MG63 (cell line): ENCODE measurements at places on chromosomes 13 and 19. TPM values are rescaled to one million over a fixed set of nuclear protein-coding genes. Genes with fewer than 3 reads are reported as not detected.

TMEM59L gene
- total RNA-seq = 0.36 TPM in 1 of 2 replicates, not detected in the other

ZFR2 gene
- not detected in 2 replicates for total RNA-seq

ERICH4 gene
- total RNA-seq = not detected in 2 replicates

GPR12 gene
- total RNA-seq = not detected in 2 replicates

PODNL1 gene
- total RNA-seq = not detected in 2 replicates

GRCh38 chr13:24053519-24054251 lies 106.8 kb upstream of the SPATA13 start:
- peak; percentile 54 for DNase-seq

- no peak for DNase-seq
These were observed 8.2 kb downstream of the LONP1 start for GRCh38 chr19:5711713-5712161.

GRCh38 chr13:49404703-49405020 lies 39.2 kb downstream of the CAB39L start:
- no peak for DNase-seq

GRCh38 chr13:114334305-114335053 lies 20.2 kb downstream of the CHAMP1 start:
- no peak for DNase-seq

- DNase-seq = no peak
These were observed 34.9 kb upstream of the FLT1 start for GRCh38 chr13:28529836-28530235.

DNA sequence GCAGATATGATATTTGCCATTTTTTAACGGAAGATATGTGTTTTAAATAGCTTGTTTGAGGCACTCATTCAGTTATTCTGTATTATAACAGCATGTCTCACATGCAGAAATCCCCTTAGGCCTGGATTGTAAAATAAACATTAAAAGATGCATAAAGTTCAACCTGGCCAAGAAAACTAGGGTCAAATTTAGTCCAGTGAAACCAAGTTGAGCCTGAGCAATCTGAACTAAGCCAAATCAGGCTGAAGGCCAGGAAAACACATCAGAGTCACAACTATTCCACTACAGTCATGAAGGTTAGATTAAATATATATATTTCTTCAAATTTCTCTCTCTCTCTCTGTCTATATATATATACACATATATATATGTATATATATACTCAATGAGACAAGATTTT lies 504.8 kb downstream of the SLITRK1 start:
- peak; percentile 43 for DNase-seq

DNA sequence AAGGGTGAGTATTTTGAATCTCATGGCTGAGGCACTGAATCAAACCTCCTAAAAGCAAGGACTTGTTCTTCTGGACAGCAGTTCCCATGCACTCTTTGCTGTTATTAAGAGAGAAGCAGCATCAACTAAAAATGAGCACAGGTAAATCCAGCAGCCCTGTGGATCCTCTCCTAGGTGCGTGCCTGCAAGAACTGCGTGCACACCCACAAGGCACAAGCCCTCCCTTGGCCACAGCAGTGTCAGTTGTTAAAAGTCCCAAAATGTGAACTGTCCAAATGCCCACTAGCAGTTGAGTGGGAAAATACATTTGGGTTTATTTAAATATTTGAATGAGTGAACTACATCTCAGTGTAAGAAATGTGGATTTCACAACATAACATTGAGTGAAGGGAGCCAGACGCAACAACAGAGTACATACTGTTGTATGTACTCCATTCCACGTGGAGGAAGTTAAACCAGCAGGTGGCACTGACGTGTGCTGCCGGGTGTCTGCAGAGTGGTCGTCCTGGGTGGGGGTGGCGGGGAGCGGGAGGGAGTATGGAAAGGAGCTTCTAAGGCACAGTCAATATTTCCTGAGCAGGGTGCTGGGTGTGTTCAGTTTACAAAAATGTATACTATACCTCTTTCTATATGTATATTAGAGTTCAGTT lies 266.4 kb downstream of the NALCN start:
- DNase-seq = peak; percentile 45

DNA sequence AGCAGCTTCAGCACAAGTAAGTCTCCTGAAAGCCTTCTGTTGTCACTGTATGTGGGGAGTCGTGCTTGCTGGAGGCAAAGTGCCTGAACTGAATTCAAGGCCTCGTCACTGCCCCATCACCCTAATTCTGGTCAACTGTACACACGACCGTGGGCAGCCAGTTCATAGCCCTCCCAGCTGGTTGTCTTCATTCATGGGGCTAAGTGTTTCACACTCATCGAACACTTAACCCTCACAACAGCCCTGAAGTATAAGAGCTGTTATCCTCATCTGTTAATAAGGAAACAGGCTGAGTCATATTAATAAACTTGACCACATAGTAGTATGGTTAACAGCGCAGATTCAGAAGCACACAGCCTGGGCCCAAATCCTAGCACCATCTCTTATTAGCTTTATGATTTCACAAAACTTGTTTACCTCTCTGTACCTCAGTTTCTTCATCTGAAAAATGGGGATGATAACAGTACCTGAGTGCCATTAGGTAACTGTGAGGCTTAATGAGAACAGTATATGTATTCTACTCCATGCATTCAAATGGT lies 66.7 kb downstream of the CDADC1 start:
- DNase-seq = no peak

GRCh38 chr19:11963566-11964355 lies 1.1 kb upstream of the ZNF763 start:
- DNase-seq = peak; percentile 36
